ENCODE measurements at places on chromosomes 3 and 15.
A peak's percentile ranks its signal among the peaks of the same experiment; 100 is the strongest.

GRCh38 chr3:4855676-4856075 is 123.6 kb upstream of the BHLHE40 start:
- DNase-seq, result no peak

GRCh38 chr3:23797491-23797890 is 8.3 kb upstream of the UBE2E1 start:
- no peak for DNase-seq

GRCh38 chr3:172666873-172667694 is 43.8 kb downstream of the NCEH1 start:
- peak; percentile 67 for DNase-seq

- DNase-seq, result peak; percentile 30
Measured at GRCh38 chr3:52532838-52533622, 627 bp downstream of the NT5DC2 start.

- DNase-seq, result no peak
Measured at GRCh38 chr3:190767851-190768250, 94.6 kb downstream of the GMNC start.

- DNase-seq, result peak; percentile 47
Measured at GRCh38 chr3:60081381-60082095, 1031.7 kb upstream of the CFAP20DC start.

GRCh38 chr15:95857124-95857757 is 473.3 kb upstream of the NR2F2 start:
- DNase-seq, result no peak

- DNase-seq, result no peak
Measured at GRCh38 chr3:52181543-52181942, 16.4 kb upstream of the ALAS1 start.

DNA sequence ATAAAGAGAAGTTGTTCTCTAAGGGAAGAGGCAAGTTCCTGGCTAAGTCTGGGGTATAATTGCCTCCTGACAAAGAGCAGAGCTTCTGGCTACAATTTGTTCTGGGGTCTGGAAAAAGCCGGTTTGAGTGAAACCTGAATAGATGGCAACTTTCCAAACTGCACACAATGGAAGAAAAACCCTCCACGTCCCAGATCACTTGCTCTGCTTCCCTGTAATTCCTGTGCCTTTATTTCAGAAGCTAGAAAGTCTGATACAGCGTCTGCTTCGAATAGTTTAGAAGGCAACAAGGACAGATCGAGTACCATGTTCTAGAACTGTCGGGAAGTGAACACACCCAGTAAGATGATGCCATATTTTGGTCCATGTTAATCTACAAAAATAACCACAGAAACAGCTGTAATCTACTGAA is 1.6 kb upstream of the WDR82 start:
- no peak for DNase-seq

GRCh38 chr3:81743096-81744025 is 18.1 kb downstream of the GBE1 start:
- no peak for DNase-seq

DNA sequence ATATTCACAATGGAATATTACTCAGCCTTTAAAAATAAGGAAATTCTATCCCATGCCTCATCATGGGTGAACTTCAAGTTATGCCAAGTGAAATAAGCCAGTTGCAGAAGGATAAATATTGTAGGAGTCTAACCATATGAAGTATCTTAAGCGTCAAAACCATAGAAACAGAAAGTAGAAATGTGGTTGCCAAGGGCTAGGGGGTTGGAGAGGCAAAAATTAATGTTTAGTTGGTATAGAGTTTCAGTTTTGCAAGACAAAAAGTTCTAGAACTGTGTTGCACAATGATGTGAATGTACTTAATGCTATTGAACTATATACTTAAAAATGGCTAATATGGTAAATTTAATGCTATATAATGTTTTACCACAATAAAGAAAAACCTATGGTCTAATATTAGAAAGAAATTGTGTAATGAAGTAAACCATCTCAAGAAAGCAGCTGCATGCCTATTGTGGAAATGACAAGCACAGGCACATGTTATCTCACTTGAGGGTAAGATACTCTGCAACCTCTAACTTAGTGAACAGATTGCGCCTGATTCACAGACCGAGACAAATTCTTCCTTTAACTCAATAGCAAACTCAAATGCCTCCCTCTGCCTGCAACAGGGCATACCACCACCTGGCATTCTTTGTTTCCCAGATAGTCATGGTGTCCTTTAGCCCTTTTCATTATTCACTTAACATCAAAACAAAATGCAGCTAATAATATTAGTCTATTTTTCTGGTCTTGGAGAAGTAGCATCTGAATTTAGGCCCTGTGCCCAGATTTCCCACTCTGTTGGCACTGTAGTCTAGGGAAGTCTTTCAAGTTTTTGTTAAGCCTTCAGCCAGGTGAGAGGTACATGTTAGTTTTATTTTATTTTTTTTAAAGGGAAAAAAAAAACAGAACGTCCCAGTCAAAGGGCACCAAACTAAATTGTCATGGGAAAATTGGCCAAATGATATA is 80.2 kb upstream of the ACP3 start:
- no peak for DNase-seq

DNA sequence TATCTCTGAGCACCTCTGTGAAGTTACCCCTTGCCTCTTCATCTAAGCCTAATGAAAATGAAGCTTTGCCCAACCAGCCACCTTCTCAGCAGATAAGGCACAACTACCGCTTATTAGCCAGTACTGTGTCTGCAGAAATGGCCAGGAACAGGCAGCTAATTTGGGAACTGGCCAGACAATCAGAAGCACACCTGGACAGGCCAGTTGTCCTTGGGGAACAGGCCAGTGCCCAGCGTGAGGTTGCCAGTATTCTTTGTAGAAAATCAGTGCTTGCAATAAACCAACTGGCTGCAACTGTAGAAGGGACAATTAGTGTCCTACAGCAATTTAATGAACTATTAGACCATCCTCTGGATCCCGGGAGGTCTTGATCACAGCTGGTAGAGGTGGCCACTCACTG is 10.4 kb upstream of the TMEM87A start:
- no peak for DNase-seq

DNA sequence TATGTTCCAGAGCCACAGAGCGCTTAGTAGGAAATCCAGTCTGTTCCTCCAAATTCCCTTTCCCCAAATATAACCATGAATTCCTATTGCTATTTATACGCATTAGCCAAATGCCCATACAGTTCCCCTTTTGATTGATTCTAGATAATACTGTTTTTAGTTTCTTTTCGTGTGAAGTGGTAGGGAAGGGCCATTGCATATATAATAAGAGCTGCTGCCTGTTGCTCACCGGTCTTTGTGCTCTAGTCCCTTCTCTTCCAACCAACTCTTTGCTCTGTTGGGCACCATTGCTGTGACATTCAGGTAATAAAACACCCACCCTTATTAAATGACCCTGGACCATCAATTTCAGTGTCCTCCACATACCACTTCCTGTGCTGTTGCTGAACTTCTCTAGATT is 379.9 kb upstream of the KCNMB2 start:
- no peak for DNase-seq

- DNase-seq, result no peak
Measured at GRCh38 chr3:185089751-185090150, 63.1 kb downstream of the C3orf70 start.

GRCh38 chr3:1852950-1853349 is 245.7 kb upstream of the CNTN4 start:
- no peak for DNase-seq

DNA sequence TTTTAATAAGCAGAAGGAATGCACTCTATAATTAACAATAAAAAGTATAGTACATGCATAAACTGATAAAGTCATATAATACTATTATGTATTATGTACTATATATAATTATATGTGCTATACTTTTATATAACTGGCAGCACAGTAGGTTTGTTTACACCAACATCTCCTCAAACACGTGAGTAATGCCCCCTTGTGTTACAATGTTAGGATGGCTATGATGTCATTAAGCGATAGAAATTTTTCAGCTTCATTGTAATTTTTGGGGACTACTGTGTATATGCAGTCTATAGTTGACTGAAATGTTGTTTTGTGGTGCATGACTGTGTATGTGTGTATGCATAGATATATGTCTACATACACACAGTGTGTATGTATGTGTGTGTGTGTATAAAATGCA is 100.6 kb downstream of the SLMAP start:
- peak; percentile 15 for DNase-seq

- DNase-seq, result no peak
Measured at GRCh38 chr3:72976281-72976741, 20.3 kb upstream of the PPP4R2 start.

GRCh38 chr3:182957676-182958266 is 22.6 kb downstream of the DCUN1D1 start:
- DNase-seq, result no peak

GRCh38 chr3:108114423-108115065 is 23.7 kb upstream of the CD47 start:
- DNase-seq, result no peak

DNA sequence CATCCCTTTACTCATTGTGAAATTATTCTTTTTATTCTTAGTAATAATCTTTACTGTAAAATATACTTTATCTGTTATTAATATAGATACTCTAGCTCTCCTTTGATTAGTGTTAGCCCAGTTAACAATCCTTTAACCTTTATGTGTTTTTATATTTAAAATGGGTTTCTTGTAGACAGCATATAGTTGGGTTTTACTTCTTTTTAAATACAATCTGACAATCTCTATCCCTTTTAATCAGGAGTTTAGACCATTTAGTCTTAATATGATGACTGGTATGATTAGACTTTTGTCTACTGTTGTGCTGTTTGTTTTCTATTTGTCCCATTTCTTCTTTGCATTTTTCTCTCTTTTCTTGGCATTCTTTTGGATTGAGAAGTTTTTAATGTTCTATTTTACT is 30.1 kb downstream of the GLCE start:
- no peak for DNase-seq

GRCh38 chr3:44678480-44679116 is 30.1 kb downstream of the ZNF35 start:
- no peak for DNase-seq

DNA sequence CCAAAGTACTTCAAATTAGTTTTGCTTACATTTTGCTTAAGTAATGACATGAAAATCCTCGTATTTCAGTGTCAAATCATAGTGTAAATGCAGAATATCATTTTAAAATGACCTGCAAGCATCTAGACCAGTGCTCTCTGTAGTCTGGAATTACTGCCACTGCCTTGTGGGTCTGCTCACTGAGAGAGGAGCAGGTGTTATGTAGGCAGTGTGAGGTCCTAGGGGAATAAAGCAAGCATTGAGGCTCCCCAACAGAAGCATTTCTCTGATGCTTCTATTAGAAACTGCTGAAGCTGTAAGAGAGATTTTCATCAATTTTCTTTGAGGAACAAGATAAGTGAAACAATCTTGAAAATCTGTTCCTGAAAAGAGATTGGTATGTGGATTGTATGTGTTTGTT is 253.2 kb downstream of the BBX start:
- no peak for DNase-seq

GRCh38 chr3:13718436-13718835 is 161.4 kb downstream of the WNT7A start:
- DNase-seq, result no peak

DNA sequence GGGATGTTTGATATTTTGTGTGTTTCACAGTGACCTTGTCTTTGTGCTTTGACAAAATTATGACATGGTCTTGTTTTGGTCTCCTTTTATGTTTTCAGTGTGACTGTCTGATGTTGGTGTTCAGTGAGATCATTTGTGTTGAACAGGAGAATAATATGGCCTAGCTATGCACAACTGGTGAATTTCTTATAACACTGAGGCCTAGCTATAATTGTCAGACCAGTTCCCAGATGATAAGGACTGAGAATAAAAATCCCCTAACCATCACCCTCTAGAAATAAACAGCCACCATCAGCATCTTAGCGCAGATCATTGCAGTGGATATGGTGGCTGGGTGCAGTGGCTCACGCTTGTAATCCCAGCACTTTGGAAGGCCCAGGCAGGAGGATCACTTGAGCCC is 66.8 kb upstream of the LIMD1 start:
- no peak for DNase-seq

DNA sequence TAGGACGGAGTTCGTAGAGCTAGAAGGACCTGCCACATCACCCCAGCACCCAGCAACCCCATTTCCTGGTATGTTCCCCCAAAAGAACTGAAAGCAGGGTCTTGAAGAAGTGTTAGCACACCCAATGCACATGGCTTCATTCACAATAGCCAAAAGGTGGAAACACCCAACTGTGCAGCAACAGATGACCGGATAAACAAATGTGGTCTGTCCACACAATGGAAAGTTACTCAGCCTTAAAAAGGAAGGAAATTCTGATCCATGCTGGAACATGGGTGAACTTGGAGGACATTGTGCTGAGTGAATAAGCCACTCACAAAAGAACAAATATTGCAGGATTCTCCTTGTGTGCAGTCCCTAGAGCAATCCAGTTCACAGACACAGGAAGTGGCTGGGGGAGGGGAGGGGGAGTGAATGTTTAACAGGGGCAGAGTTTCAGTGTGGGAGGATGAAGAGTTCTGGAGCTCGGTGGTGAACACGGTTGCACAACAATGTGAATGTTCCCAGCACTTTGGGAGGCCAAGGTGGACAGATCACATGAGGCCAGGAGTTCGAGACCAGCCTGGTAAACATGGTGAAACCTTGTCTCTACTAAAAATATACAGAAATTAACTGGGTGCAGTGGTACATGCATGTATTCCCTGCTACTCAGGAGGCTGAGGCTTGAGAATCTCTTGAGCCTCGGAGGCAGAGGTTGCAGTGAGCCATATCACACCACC is 157.5 kb downstream of the NUP210 start:
- DNase-seq, result no peak

- DNase-seq, result peak; percentile 62
Measured at GRCh38 chr3:67083277-67083676, 85.2 kb downstream of the KBTBD8 start.

DNA sequence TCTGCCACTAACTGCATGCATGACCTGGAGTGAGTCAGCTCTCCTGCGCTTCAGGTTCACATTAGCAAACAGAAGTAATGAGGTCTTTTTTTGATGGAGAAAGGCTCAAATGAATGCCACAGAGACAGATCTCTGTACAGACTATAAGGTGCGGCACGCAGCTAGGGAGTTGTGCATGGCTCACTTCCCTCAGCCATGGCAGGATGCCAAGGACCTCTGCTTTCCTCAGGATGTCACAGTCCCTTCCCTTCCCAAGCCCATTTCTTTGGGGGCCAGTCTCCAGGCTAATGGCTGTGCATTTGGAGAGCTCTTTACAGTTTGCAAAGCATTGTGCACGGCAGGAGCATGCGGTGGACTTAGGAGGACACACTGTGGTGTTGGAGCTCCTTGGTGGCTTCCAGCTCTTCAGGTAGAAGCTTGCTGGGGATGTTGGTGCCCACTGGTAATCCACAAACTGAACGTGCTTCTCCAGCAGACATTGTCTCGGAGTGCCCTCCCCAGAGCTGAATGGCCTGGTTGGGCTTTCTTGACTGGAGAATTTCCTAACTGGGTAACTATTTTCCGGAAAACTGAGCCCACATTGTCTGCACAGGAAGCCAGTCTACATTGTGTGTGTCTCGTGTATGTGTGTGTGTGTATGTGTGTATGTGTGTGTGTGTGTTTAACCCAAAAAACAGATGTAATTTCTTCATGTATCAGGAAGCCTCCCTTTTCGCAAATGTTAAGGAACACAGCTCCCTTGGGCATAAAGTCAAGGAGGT is 172.5 kb upstream of the TLE3 start:
- no peak for DNase-seq
